ENCODE measurements at places on chromosomes 4 and X.
A peak's percentile ranks its signal among the peaks of the same experiment; 100 is the strongest.

DNA sequence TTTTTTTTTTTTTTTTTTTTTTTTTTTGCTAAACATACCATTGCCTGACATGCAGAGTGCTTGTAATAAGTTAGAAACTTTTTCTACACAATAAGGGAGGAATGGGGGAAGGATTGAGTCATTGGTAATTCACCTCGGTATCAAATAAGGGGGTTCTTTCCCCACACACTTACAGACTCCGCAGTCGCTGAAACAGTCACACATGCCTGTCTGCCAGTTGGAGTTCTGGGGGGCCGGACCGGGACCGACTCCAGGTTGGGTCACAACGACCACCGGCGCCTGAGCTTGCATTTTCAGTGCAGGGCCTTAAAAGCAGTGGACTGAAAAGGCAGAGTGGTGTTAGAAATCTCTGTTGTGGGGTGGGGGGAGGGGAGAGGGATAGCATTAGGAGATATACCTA, 6.9 kb downstream of the PLAC8 start:
- DNase-seq = no peak

- DNase-seq = no peak
Observed at GRCh38 chr4:147836807-147837206, 104.9 kb downstream of the ARHGAP10 start.

- DNase-seq = peak; percentile 67
Observed at GRCh38 chrX:101415180-101416145, 7.4 kb downstream of the HNRNPH2 start.

- no peak for DNase-seq
Observed at GRCh38 chr4:81398379-81398778, 73.3 kb downstream of the RASGEF1B start.

- no peak for DNase-seq
Observed at GRCh38 chr4:145785391-145786008, 105.6 kb downstream of the C4orf51 start.

- no peak for DNase-seq
Observed at GRCh38 chr4:11483046-11483445, 54.4 kb upstream of the HS3ST1 start.

GRCh38 chrX:39577985-39578869, 519.5 kb downstream of the BCOR start:
- no peak for DNase-seq

Measured in neural progenitor cell (in vitro differentiated cells).